ENCODE measurements at places on chromosomes 2 and 18. TPM values are rescaled to one million over a fixed set of nuclear protein-coding genes. Genes with fewer than 3 reads are reported as not detected.

- DNase-seq = no peak
Measured at GRCh38 chr18:21443776-21444464, 156.6 kb downstream of the ESCO1 start.

DNA sequence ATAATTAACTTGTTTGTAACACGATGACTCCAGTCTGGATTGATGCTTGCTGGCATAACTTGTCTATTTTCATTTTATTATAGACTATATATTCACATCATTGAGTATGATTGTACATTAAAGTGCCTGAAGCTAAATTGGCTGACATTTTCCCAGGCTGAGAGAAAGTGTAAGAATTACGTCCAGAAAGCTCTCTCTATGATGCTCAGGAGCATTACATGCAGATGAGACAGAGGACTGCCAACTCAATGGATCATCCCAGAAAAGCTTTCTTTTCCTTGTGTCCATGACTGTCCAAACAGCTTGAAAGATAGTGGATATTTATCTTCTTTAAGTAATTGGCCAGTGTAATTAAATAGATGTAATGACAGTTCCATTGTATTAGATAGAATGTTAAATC is 1372.2 kb upstream of the TMEFF2 start:
- no peak for DNase-seq

DNA sequence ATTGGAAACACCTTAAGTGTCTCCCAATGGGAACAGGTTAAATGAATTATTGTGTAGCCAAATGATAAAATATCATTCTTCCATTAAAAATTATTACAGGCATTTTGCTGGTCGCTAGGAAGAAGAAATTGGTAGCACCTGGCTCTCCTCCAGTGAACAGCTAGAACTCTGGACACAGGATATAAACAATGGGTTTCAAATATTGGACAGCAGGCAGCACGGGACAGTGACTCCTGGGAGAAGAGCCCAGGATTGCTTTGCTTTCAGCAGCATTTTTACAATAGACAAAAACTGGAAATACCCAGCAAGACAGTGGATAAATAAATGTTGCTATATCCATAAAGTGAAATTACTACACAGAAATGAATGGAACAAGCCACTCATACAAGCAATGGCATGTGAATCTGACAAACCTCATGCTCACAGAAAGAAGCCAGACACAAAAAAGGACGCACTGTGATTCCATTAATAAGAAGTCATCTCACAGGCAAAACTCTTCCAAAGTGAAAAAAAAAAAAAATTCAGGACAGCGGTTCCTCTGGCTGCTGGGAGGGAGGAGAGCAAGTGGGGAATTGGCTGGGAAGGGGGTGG is 50.5 kb downstream of the LAMA1 start:
- DNase-seq = no peak

DNA sequence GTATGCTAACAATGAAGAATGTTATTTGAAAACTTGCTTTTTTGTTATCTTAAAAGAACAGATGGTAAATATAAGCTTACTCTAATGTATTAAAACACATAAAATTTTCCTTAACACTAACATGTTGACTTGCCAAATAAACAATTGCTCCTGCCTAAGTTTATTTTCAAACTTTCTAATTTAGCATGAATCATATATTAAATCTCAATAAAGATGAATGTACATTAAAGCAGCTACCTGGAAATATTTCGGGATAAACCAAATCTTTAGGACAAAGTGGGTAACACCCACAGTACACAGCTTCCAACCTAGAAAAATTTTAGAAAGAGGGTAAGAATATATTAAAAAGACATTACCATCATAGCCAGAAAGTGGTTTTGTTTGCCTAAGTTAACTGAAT is 567.4 kb downstream of the ZEB2 start:
- no peak for DNase-seq

DNA sequence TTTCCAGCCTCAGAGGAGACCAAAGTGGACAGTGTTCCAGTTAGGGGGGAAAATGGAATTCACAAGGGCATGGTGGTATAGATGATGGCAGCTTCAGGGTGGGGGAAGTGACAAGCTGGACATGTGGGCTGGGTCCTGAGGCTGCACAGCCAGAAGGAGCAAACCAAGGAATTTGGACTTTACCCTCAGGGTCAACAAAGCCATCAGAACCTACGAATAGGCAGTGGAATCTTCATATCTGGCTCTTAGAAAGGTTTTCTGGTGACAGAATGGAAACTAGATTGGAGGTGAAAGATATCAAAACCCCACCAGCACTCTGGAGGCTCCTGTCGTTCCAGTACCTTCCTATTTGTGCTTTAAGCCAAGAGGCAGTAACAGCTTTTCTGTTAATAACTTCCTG is 127.1 kb downstream of the SETBP1 start:
- DNase-seq = no peak

GRCh38 chr18:2654928-2655177 is 673 bp upstream of the SMCHD1 start:
- DNase-seq = no peak

GRCh38 chr18:45168866-45169600 is 446.2 kb upstream of the SLC14A2 start:
- DNase-seq = peak; percentile 48

GRCh38 chr18:48064978-48065600 is 134.6 kb upstream of the SMAD2 start:
- DNase-seq = no peak

GRCh38 chr2:61710711-61711110 is 143.1 kb downstream of the FAM161A start:
- DNase-seq = no peak

- peak; percentile 41 for DNase-seq
Measured at GRCh38 chr2:170929686-170930050, 615 bp downstream of the GORASP2 start.

Gene LIPG
- total RNA-seq = 32.6 TPM

Gene DYSF
- total RNA-seq = 5.9 TPM

Data from Daoy (cell line).